Activated naive CD4-positive, alpha-beta T cell treated with anti-CD3 and anti-CD28 coated beads, Interleukin-2, amount 50 U/mL, for 72 hours (primary cell): ENCODE measurements at places on chromosomes 6 and 20. TPM values are rescaled to one million over a fixed set of nuclear protein-coding genes. Genes with fewer than 3 reads are reported as not detected.

Gene OXT
- not detected for total RNA-seq

Gene REM1
- total RNA-seq, result not detected

Gene NDUFAF4
- 60.7 TPM for total RNA-seq

Gene EPB41L2
- 25.6 TPM for total RNA-seq

Gene RNF144B
- 0.95 TPM for total RNA-seq

Gene ESR1
- total RNA-seq, result 0.16 TPM

Gene MICB
- total RNA-seq, result 35.2 TPM

Gene COL12A1
- total RNA-seq, result not detected

Gene SRMS
- total RNA-seq, result not detected

Gene ANGPT4
- total RNA-seq, result 0.06 TPM

Gene MYB
- total RNA-seq, result 23.8 TPM

Gene LGSN
- total RNA-seq, result not detected

Gene SIRPB2
- not detected for total RNA-seq

Gene EIF2S2
- 125 TPM for total RNA-seq

Gene FRS3
- 5.2 TPM for total RNA-seq

Gene BCAS4
- 19.3 TPM for total RNA-seq

Gene MYMX
- total RNA-seq, result not detected

Gene NNAT
- total RNA-seq, result 2.1 TPM

Gene EZR
- 187 TPM for total RNA-seq

Gene MYBL2
- 82.6 TPM for total RNA-seq

Gene CST2
- total RNA-seq, result not detected

Gene TULP1
- not detected for total RNA-seq

Gene SLC4A11
- total RNA-seq, result 0.14 TPM

Gene METTL24
- total RNA-seq, result not detected

Gene HDGFL1
- total RNA-seq, result not detected

Gene MUCL3
- not detected for total RNA-seq

Gene ASXL1
- 153 TPM for total RNA-seq

Gene TMC2
- not detected for total RNA-seq

Gene SIGLEC1
- 0.14 TPM for total RNA-seq

Gene ZC2HC1B
- total RNA-seq, result not detected
